Activated CD8-positive, alpha-beta memory T cell treated with anti-CD3 and anti-CD28 coated beads for 1 hour (primary cell): ENCODE measurements at places on chromosomes 7 and 10.

GRCh38 chr10:17735166-17735941, 16.6 kb upstream of the TMEM236 start:
- DNase-seq = no peak

DNA sequence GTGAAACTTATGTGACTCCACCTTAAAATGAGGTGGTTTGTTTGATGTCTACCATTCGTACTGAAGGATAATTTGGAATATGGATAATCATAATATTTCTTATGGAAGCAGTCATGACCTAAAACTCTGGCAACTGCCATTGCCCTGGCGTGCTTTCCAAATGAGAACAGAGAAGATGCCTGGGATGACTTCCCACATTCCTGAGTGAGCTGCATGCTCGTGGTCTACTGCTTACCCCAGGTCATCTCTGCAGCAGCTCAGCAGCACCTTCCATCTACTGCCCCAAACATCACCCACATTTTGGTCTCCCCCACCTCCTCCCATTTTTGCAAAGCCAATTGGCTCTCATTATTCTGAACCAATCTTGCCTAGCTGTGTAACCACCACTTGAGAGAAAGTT, 40.1 kb downstream of the LYZL1 start:
- DNase-seq = no peak

GRCh38 chr7:112414855-112415490, 35.3 kb upstream of the IFRD1 start:
- DNase-seq = no peak

DNA sequence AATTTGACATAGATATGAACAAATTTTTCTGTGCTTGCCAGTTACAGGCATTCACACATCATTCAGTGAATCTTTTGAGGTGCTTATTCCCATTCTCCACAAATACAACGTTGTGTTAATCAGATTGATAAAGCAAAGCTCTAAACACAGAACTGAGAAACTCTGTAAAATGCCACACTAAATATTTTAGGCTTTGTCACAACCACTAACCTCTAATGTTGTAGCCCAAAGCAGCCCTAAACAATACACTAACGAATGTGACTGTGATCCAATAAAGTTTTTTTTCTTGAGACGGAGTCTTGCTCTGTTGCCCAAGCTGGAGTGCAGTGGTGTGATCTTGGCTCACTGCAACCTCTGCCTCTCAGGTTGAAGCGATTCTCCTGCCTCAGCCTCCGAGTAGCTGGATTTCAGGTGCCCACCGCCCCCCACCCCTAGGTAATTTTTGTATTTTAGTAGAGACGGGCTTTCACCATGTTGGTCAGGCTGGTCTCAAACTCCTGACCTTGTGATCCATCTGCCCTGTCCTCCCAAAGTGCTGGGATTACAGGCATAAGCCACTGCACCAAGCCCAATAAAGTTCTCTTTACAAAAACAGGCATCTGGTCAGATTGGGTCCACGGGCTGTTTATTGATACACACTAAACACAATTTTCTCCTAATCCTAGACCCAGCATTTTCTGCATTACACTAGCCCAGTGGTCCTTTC, 6.9 kb downstream of the CYCS start:
- no peak for DNase-seq

- no peak for DNase-seq
These were observed 332.7 kb upstream of the PFKP start for GRCh38 chr10:2734603-2735002.

DNA sequence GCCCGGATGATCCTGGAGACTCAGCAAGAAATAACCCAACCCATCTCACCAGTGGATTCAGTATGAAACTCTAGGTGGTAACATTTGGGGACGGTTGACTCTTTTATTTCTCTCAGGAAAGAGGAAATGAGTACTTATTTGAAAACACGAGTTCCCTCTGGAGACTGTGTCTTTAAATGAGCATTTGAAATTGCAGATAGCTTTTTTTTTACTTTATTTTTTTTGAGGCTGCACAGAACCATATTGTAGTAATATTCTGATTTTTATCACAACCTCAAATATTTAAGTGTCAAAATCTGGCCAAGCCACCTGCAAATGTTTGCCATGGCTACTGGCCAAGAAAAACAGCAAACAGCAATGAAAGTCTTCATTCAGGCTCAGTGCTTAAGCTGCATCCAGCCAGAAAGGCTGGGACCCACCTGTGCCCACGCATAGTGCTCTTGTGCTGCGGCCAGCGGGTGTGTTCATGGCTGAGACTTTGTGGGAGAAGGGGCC, 160.8 kb downstream of the CREB5 start:
- no peak for DNase-seq

- DNase-seq = no peak
These were observed 40.7 kb downstream of the ANK3 start for GRCh38 chr10:60348982-60349381.

DNA sequence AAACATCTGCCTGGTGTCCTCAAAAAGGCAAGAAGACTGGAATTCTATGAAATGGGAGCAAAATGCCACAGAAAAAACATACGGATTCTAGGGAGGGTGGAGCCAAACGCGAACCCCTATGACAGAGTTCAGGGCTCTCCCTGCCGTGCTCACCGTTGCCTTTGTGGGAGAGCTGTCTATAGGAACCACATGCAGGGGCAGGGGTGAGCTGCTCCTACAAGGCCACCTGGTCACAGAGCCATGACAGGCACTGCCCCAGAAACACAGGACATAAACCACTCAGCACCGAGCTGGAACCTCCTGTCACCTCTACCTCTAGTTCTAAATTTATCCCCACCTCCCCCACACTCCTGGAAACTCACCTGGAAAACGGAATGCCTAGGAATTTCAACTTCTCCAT, 155.1 kb upstream of the ZNF32 start:
- DNase-seq = no peak

DNA sequence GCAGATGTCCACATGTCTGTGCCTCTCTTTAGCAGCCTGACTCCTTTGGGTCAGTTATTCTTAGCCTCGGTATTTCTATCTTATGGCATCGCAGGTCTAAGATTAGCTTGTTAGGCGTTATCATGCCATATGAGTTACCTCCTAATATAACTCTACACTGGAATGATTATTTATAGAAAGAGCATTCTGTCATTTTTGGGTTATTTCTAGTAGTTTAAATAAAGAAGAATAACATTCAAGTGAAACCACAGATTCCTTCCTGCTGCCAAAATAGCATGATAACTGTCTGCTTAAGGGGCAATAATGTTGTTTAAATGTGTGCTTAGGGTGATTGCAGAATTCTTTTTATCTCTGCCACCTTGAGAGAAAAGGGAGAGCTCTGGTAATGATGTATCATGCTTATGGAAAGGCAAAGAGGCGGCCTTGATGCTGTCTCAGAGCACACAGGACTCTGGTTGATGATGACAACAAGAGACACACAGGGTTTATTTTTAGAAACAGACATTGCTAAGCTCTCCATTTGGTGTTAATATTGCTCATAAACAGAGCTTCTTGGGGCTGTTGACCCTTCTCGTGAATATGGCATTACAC, 10.4 kb downstream of the HDAC9 start:
- DNase-seq = no peak

DNA sequence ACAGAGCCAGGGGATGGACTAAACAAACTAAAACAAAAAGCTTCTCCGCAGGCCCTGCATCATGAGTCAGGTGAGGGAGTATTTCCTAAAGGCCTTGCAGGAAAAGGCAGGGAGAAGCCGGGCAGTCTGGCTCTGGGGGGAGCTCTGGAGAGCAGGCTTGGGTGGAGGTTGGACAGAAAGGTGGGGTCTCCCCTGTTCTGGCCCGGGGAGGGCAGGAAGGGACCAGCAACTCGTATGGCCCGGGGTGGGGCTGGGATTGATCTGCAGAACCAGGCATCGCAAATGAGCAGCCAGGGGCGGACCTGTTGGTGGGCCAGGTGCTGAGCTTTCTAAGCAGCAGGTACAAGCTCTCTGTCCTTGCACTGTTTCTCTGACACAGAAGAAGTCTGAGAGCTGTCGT, 235.2 kb downstream of the TCERG1L start:
- no peak for DNase-seq

DNA sequence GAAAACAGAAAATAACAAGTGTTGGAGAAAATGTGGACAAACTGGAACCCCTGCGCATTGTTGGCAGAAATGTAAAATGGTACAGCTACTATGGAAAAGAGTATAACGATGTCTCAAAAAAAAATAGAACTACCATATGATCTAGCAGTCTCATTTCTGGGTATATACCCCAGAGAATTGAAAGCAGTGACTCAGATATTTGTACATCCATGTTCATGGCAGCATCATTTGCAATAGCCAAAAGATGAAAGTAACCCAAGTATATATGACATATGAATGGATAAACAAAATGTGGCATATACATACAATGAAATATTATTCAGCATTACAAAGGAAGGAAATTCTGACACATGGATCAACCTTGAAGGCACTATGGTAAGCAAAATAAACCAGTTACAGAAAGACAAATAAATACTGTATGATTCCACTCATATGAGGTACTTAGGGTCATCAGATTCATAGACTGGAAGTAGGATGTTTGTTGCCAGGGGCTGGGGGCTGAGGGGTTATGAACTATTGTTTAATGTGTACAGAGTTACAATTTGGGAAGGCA, 4.9 kb downstream of the NRCAM start:
- DNase-seq = no peak

GRCh38 chr10:69588358-69588757, 15.1 kb upstream of the NEUROG3 start:
- no peak for DNase-seq

DNA sequence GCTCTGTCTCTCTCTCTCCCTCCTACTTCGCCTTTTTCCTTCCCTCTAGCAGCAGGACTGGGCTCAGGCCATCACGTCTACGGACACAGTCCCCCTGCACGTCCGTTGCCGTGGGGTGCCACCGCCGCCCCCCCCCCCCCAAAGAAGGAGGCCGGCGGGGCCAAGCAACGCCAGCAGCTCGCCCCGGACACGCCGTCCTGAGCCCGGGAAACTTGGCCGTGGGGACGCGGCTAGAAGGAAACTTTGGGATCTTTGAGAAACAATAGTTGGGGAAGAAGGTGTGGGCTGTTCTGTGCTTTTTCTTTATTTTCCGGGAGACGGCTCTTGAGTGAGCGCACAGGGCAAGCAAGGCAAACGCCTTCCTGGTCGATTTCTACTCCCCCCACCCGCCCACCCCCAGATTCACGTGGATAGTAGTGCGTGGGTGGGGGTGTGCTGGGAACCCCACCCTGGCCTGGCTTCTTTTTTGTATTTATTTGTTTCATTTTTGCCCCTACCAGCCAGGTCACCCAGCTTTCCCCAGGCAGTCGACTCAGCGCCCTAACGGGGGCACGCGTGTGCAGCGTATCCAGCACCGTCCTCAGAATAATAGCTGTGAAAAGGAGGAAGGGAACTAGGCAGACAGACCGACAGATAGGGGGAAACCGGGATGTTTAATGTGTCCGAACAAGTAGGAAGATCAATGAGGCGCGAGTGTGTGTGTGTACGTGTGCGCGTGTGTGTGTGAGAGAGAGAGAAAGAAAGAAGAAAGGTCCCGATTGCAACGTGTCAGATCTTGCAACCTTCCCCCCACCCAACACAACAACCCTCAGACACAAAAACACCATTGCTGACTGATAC, 1.4 kb downstream of the MXI1 start:
- DNase-seq = no peak

DNA sequence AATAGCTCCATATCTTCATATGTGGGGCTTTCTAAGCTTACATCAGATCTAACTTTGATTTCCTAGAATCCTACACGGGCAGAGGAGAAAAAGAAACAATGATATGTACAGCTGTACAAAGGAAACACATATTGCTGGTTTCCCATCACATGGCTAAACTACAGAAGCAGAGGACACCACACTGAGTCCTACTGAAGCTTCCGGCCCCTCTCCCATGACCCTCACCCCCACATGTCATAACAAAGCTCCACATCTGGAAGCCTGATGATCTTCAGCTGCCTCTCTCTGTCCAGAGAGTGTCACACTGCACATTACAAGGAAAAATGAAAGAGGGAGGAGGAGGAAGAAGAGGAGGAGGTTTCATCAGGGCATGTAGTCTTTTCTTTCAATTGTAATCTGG, 14.0 kb downstream of the SLC16A12 start:
- DNase-seq = no peak

- no peak for DNase-seq
These were observed 39.9 kb downstream of the SLC26A4 start for GRCh38 chr7:107700570-107700969.

- DNase-seq = no peak
These were observed 15.9 kb upstream of the TCF7L2 start for GRCh38 chr10:112934193-112934592.

- DNase-seq = no peak
These were observed 784.5 kb upstream of the ZWINT start for GRCh38 chr10:57145548-57145947.

- no peak for DNase-seq
These were observed 161.3 kb downstream of the SLIT1 start for GRCh38 chr10:97024168-97025073.

DNA sequence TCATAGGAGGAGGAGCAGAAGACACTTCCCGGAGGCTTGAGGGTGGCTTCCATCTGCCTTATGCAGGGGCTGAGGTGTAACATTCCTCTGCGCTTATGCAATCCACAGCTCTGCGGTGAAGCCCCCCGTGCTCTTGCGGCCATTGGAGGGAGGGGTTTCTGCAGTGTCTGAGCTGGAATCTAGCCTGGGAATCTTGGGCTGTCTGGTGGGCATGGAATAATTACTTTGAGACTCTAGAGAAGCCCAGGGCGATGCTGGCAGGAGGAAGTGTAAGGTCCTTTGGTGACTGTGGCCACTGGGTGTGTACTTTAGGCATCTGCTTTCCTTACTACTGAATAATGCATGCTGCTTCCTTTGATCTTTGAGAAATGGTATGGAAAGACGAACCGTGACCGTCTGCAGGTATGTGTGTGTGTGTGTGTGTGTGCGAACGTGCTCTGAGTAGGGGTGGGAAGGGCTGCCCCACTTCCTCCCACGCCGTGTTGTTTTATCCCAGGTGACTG, 181.0 kb downstream of the PRPF18 start:
- DNase-seq = no peak
